ENCODE measurements at places on chromosomes 5 and 9.

GRCh38 chr5:72228960-72229359, 91.1 kb downstream of the MRPS27 start:
- no peak for DNase-seq

- no peak for DNase-seq
Measured at GRCh38 chr5:140342287-140342686, 4.1 kb downstream of the HBEGF start.

DNA sequence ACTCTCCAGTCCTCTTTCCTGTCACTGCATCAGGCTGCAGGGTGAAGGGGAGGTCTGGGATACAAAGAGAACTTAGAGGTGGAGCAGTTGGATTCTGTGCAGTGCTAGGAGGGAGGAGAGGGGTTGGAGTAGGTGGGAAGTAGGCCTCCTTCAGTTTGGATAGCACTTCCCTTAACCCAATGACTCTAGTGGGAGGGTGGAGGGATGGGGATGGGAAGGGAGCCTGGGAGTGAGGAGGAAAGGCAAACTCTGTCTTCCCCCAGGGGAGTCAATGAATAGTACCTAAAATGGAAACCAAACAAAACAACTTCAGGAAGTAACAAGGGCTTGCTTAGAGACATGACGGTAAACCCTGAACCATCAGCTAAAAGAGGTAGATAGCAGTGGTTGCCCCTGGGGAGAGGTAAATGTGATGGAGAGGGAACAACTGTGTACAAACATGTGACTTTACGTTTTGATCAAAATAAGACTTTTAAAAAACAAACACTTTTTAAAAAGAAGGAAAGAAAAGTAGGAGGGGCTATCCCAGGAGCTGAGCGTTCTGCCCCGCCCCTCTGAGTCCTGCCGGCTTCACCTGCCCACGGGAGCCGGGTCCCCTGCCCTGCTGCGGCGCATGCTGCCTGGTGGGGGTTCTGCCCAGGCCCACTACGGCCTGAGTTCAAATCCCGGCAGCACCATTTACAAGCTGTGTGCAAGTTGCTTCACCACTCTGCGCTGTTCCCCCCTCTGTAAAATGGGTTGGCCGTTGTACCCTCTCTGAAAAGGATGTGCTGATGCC, 30.9 kb downstream of the GSN start:
- no peak for DNase-seq

DNA sequence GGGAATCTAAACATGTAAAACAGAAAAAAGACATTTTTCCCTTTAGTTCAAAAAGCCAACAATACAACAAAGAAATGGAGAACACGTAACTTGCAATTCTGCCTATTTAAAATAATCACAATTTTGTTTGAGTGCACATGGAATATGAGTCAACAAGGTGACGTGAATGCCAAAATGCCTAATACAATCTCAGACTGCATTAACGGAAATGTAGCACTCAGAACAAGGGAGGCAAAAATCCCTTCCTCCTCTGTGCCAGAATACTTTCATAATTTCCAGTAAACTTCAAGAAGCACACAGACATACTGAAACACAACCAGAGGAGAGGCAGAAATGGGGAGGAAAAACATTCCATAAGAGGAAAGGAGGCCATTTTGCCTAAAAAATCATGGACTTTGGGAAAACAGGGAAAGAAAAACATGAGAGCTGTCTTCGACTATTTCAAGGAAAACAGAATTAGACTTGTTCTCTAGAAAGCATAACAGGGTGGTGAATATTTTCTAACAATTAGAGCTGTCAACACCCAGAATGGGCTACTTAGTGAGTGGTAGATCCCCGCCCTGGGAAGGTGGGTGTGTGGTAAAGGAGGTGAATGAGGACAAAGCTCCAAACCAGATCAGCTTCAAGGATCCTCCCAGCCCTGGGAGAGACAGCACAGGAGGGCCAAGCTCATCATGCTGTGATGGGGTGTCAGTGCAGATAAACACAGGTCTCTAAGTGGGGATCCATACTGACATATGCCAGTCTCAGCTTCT, 48.2 kb downstream of the ABCA1 start:
- no peak for DNase-seq

- DNase-seq = no peak
Measured at GRCh38 chr9:89978185-89978584, 373.4 kb downstream of the GADD45G start.

DNA sequence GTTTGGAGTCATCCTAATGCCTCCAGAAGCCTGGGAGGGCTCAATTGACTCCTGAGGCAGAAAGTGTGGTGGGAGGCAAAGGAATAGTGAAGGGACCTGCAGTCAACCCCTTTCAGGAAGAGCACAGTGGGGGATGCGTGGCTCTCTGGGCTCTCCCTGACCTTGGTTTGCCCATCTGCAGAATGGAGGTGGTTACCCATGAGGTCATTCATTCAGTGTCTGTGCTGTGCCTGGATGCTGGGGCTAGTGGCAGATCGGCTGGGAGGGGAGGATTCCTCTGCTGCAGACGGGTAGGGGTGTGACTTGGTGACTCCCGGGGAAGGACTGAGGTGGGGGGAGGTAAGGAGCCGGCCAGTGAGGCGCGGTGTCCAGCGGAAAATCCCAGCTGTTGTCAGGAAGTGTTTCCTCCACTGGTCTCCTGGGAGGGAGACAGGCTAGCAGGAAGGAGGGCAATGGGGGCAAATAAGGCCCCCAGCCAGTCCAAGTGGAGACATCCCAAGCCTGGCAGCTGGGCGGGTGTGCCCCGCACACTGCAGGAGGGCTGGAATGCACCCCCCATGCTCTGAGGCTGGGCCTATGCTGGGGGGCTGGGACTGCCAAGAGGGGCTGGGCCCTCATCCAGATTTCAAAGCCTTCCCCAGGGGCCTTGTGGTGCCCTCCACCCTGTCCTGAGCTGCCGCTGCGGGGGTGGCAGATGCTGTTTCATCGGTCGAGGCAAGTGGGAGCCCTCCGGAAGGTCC, 10.9 kb downstream of the CXXC5 start:
- DNase-seq = no peak

DNA sequence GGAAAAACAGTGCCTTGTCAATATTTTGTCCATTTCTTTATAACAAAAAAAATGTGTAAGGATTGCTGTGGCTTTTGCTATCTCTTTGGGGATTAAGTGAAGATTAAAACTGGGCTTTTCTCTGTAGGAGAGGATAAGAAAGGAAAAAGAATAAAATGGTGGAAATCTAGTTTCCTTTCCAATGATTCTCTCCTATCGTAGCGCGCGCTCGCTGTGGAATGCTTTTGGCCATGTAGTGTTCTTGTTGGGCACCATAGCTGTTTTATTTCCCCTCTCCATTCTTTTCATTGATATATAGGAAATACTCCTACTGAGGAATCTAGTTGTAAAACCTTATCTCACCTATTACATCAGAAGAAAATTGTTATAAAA, 1.5 kb downstream of the STXBP1 start:
- no peak for DNase-seq

DNA sequence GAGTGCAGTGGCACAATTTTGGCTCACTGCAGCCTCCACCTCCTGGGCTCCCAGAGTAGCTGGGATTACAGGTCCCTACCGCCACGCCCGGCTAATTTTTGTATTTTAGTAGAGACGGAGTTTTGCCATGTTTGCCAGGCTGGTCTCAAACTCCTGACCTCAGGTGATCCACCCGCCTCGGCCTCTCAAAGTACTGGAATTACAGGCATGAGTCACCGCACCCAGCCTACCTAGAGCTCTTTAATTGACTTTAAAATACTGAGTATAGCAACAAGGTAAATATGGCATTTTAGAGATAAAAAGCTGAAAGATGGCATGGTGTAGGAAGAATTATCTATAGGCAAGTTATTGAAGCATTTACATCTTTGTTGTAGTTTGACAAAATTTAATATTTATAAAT, 21.0 kb downstream of the APC start:
- DNase-seq = no peak

- DNase-seq = no peak
Measured at GRCh38 chr5:40033009-40033408, 608.2 kb upstream of the DAB2 start.

GRCh38 chr5:17069995-17070511, 134.0 kb upstream of the MYO10 start:
- DNase-seq = no peak

- no peak for DNase-seq
Measured at GRCh38 chr5:180467028-180467975, 26.9 kb upstream of the CNOT6 start.

DNA sequence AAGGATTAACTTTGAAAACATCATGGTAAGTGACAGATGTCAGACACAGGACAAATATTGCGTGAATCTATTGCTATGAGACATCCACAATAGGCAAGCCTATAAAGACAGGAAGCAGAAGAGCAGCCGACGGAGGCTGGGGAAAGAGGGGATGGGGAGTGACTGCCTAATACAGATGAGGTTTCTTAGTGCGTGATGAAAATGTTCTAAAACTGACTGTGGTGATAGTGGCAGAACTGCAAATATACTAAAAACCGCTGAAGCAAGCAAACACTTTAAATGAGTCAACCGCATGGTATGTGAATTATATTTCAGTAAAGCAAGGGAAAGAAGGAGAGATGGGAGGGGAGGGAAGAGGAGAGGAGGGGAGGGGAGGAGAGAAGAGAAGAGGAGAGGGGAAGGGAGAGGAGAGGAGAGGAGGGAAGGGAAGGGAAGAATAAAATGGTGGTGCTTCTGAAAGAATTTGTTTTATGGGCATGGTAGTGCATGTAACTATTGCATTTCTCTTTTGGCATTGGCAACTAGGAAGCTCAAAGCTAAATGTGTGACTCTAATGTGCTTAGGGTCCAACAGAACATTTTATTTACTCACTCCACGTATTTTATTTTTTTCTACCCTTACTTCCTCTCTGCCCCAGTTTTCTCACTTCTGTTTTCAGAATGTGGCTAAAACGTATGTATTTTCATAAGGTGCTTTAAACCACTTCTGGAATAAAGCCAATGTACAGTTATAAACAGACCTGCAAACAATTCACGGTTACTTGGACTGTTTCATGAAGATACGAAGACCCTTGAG, 21.3 kb downstream of the AKNA start:
- no peak for DNase-seq

GRCh38 chr5:118224546-118224945, 763.8 kb downstream of the DTWD2 start:
- DNase-seq = no peak

DNA sequence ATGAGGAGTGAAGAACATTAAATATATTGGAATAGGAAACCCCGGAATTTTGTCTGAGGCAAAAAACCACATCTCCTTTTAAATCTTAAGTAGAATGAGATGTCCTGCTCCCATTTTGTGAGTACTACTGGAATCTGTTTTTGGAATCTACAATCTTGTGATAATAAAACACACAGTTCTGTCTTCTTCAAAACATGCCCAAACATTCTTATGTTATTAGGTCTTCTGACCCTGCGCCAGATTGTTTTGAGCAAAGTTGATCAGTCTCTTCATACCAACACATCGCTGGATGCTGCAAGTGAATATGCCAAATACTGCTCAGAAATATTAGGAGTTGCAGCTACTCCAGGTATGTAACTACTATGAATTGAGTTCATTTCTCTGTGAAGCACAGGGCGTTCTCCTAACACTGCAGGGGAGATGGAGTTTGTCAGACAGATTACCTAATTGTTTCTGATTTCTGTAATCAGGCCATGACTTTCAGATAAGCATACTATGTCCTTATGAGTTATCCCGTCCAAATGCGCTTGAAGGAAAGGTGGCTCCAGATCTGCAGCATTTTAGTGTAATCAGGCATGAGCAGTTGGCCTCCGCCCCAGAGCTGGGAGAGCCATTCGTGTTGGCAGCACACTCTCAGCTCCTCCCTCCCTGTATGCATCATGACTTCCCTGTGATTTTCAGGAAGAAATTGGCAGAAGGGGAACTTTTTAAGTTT, 88.0 kb downstream of the NLN start:
- no peak for DNase-seq

DNA sequence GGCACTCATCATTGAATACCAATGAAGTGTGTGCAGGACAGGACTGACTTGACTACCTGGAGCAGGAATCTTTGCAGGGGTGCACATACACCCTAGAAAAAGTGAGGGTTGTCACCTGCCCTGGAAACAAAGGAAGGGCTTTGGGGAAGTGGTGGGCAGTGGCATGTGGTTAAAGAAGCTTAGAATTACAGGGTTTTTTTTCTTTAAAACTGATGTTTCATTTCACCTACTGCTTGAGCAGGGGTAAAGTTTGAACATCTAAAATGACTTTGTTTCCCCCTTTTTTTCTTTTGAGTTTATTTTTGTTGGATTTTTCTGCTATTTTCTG, 2.0 kb upstream of the KDM3B start:
- DNase-seq = no peak

DNA sequence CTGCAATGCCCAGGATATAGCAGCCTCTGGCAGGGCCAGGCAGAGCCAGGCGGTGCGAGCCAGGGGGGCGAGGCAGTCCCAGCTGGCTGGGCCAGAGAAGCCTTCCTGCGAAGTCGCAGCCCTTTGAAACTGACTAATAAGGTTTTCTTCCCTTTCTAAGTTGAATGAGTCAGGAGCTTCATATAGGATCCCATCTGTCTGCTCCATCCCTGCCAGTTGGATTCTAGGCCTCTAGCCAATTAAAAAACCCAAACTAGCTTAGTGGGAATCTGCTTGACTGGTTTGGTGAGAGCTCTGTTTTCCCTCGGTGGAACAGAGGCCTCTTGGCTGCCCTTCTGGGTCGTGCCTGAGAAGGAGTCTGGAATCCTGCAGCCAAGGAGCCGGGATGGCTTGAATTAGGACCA, 70.1 kb upstream of the RAPGEF1 start:
- DNase-seq = no peak

GRCh38 chr5:23025629-23026233, 172.6 kb upstream of the CDH12 start:
- no peak for DNase-seq

DNA sequence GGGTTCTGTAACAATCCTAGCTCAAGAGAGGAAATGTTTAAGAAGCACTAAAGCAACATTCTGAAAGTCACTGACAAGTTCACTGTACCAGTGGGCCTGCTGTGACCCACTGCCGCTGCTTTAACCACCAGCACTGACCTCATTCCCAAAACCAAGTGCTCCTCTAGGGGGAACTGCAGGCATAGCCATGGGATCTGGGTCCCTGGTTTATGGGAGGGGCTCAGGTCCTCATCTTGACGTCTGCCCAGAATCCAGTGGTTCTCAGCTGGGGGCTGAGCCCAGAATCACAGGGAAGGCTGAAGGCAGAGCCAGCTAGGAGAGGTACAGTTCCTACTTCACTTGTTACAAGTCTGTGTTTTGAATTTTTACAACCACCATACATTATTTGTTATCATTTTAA, 36.1 kb upstream of the SLC2A8 start:
- DNase-seq = no peak

DNA sequence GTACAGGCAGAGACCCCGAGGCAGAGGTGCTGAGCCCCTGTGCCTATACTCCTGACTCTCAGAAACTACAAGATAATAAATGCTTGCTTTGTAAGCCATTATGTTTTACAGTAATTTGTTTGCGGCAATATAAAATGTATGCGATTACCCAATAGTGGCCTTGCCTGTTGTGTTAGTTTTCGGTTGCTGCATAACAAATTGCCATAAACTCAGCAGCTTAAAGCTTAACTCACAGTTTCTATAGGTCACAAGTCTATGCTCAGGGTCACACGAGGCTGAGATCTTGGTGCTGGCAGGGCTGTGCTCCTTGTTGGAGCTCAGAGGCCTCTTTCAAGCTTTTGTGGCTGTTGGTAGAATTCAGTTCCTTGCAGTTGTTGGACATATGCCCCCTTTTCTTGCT, 114.8 kb downstream of the COL23A1 start:
- no peak for DNase-seq
